Activated CD4-positive, alpha-beta T cell treated with anti-CD3 and anti-CD28 coated beads for 48 hours (primary cell): ENCODE measurements at places on chromosomes 16 and 17.

- no peak for DNase-seq
Measured at GRCh38 chr16:75938818-75939217, 212.5 kb upstream of the CPHXL start.

GRCh38 chr16:9370061-9370491 lies 278.6 kb downstream of the HAPSTR1 start:
- no peak for DNase-seq

DNA sequence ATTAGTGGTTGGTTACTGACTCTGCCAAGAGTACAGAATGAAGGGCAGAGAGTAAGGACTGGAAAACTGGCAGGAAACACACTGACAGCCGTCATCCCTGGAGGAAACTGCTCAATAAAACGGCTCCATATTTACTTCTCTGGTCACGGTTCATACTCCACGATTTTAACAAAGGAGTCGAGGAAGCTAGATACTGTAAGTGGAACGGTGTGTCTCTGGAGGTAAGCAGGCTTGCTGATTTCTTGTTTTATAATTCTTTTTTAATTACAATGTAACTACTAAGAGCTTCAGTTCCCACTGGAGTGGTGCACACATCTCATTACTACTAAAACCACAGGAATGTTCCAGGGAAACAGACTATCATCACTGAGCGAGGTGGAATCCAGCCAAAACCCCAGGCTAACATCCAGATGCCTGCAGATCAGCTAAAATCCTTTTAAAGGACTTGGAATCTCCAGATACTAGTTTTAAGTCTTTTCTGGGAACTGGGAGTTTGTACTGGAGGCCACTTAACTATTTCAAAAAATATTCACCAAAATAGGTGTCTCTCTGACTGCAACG lies 17.8 kb downstream of the SERPINF1 start:
- no peak for DNase-seq

DNA sequence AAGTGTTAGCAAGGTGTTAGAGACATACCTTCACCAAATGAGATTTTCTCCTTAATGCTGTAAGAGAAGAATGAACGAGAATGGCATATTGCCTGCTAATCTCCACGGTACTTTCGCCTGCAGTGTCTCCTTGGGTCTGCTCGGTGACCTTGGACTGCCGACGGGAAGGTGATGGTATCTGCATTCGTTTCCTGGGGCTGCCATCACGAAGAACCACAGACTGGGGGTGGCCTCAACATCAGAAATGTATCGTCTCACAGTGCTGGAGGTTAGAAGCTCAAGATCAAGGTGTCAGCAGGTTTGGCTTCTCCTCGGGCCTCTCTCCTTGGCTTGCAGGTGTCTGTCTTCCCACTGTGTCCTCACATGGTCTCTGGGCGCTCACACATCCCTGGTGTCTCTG lies 86.3 kb upstream of the TNRC6C start:
- no peak for DNase-seq

GRCh38 chr17:21459536-21459935 lies 83.4 kb downstream of the KCNJ12 start:
- no peak for DNase-seq

- DNase-seq: no peak
Measured at GRCh38 chr16:68715471-68715870, 21.6 kb upstream of the CDH1 start.

DNA sequence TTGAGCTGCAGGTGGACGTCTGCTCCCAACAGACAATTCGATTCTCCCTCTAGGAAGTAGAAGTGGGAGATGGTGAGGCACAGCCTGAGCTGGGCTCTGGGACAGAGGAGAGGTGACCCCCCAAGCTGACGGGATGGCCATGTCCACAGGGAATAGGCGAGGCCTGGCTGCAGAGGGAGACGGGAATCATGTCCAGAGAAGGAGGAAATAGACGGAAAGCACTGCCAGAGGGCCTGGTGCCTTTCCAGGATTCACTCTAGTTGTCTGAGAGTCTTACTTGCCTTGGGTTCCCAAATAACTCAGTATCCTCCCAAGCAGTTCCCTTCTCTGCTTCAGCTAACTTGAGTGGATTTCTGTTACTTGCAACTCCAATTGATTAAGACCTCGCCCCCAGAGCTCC lies 4.3 kb upstream of the CRISPLD2 start:
- no peak for DNase-seq

- no peak for DNase-seq
Measured at GRCh38 chr16:73171901-73172240, 123.9 kb upstream of the ZFHX3 start.

GRCh38 chr17:63698381-63698885 lies 1.5 kb downstream of the LIMD2 start:
- DNase-seq: peak; percentile 59

DNA sequence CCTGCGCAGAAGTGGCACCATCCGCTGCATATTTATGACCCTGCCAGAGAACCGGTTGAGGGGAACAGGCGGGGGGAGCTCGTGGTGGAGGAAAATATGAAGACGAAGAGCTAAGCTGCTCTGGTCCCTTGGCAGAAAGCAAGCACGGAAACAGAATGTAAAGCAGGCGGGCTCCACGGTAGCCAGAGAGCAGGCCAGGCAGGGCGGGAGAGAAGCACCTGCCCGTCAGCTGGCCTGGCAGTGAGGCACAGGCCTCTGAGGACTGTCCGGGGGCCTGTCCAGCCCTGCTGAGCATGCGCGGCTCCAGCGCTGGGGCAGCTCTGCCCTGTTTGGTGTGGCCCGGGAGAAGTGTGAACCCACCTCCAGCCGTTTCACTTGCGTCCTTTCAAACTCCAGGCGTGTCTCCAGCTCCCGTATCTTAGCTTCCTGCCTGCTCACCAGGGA lies 46.7 kb downstream of the PIPOX start:
- no peak for DNase-seq

- DNase-seq: peak; percentile 74
Measured at GRCh38 chr17:10618202-10618635, 38.9 kb downstream of the MYH3 start.

GRCh38 chr17:8235676-8236075 lies 12.2 kb downstream of the CTC1 start:
- DNase-seq: no peak

DNA sequence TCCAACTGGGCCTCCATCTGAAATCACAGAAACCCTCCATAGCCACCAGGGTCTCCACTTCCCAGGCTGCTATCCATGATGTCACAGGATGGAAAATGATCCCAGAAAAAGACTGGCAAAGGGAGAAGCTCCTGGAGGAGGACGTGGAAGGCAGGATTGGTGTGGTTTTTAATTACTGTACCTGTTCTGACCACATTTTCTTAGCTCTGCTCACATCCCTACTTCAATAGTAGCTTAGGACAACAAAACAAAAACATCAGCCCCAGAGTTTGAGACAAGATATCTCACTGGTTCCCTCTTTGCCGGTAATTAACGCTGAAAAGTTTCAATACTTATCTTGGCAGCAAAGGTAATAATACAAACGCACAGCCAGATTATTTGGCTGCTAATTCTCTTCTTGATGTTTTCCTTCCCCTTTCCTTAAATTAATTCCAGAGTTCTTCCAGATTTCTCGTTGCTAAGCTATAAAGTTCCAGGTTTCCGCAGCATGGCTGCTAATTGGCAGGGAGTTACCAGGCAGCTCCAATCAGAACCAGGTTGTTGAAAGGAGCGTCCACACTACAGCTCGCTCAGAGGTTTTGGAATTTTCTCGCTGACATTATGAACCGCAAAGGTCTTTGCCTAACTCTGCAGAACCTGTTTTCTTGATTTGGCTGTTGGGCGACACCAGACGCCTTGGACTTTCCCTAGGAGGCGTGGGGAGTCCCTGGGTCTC lies 263.4 kb downstream of the MRTFB start:
- DNase-seq: no peak

GRCh38 chr17:80277751-80278671 lies 17.4 kb downstream of the RNF213 start:
- no peak for DNase-seq
